ENCODE measurements at places on chromosomes 6 and 20.
A peak's percentile ranks its signal among the peaks of the same experiment; 100 is the strongest.

DNA sequence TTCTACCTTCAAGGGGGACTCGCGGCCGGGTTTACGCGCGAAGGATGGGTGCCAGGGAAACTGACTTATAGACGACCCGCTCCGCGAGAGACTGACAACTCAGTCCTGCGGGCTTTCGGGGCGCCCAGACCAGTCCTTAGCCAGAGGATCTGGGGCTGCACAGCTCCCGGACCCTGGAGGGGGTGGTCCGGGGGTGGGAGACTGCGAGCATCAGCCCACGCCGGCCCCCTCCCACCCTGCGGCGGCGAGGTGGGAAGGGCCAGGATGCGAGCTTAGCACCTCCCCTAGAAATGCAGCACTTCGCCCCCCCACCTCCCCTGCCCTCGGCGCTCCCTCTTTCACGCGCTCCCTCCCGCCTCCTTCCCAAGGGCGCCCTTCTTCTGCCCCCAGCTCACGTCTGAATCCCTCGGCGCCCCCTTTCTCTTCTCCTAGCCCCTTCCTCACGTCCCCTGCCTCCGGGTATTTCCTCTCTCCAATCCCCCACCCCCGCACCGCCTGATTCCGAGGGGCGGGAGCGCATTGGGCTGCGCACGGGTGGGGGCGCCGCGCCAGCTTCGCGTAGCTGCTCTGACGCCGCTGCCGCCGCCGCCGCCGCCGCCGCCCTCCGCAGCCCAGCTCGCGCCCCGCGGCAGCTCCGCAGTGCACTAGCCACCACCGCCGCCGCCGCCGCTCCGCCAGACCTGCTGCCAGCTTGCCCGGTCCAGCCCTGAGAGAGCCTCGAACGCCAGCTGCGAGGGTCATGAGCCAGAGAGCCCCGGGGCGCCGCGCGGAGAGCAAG is at the start of gene SLC32A1:
Gene SLC32A1, plus strand, starts transcription at position 639 of the 778 bp plus-strand sequence. CDS start 239 bp downstream, outside the sequence.
- DNase-seq: no peak

GRCh38 chr6:91480402-91480801 is 893.5 kb upstream of the MAP3K7 start:
- no peak for DNase-seq

DNA sequence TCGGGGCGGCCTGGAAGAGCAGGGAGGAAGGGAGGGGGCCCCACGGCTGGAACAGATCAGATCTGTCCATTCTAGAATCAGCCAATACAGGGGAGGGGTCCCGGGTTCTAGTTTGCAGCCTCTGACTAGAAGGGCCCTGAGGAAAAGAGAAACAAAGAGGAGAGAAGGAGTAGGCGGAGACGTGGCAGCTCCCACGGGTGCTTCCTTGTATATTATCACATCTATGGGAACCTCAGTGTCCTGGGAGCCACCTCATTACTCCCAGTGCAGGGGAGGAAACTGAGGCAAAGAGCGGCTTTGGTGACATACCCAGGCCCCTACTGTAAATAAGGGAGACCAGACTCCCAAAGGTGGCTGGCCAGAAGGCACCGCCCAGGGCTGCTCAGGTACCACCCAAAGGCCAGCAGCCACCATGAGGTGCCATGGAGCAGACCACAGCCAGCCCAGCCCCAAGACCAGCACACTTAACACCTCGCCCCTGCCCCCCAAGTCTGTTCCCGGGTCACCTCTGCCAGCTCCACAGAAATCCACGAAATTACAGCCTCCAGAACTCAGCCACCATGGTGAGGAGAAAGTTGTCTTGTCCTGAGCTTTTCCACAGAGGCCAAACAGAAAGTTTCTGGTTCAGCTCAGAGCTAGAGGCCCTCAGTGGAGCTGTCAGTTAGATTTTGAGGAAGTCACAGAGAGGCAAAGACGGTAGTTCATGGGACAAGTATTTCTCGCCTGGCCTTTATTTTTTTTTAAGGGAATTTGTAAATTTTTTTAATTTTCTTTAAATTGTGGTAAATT is 2.1 kb downstream of the ZC3H12D start:
- peak; percentile 53 for DNase-seq

GRCh38 chr6:119575721-119576120 is 226.2 kb upstream of the MAN1A1 start:
- DNase-seq: no peak

GRCh38 chr20:32675223-32675975 is 1.7 kb upstream of the C20orf203 start:
- DNase-seq: no peak

DNA sequence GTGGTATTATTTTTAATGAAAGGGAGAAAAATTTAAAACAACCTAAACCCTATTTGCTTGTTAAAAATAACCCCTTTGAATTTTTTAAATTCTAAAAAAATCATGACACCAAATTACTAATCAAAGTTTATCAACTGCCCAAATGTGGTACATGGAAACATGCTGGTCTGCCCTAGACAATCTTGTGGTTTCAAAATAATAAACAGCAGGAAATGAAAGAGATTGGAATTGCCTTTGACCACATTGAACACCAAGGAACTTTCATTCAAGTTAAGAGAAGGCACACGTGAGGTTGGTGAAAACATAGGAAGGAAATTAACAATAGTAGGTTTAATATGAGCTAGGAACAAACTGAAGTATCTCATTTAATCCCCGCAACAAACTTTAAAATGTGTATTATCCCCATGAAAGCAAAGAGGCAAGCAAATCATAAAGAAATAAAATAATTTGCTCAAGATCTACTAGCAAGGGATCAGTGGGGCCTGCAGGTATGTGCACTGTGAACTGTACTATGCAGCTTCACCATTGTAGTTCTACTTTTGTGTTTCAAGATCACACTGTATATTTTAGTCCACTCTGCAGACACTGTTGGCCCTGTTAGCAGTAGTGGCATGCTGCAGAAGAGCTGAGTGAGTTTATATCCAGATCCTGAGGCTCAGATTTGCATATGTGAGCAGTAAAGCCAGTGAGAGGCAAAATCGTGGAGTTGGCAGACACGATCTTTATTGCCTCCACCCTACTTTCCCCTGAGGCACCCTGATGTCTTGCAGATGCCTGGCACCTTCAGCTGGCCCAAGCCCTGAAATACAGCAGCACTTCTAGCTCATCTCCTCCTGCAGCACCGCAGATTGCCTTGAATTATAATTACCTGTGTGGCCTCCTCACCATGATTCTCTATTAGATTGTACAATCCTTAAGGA is 157.8 kb upstream of the TENT5A start:
- DNase-seq: no peak

DNA sequence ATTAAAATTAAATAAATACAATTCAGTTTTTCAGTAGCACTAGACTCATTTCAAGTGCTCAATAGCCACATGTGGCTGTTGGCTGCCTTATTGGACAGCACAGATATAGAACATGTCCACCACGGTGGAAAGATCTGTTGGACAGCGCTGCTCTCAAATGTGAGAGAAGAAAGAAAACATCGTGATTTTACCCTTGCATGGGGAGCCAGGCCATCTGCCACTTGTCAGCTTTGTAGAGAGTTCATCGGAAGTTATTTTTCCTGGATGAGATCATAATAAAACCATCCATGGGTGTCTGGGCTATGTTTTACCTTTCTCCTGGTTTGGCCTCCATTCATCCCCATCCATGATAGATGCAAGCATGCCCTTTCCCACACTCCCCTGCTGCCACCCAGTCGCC is 5.8 kb upstream of the KIF3B start:
- no peak for DNase-seq

DNA sequence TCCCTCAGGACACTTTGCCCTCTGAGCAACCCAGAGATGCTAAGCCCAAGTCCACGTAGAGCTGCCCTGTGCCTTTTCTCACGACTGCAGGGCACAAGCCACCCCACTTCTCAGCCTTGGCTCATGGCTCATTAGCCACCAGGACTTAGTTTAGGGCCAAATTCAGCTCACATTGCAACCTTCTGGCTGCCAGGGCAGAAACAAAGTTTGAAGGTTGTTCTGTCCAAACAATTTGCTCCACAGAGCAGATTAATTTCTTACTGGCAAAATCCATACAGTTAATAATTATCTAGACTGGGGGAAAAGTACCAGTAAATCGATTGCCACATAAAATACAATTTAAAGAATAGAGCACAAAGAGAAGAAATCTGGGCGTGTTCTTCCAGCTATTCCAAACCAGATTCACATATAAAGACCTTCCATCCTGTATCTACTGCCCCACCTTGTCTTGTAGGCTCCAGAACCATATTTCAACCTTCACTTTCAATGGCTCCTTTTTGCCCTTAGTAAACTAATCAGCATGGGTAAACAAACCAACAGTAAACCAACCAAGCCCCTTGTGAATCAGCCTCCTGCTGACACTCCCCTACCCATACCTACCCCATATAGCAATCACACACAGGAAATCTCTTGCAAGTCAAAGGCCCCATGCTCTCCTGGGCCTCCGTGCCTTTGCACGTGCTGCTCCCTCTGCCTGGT is 101.9 kb downstream of the QRSL1 start:
- DNase-seq: no peak

GRCh38 chr20:45017281-45017680 is 51.0 kb downstream of the STK4 start:
- DNase-seq: no peak

DNA sequence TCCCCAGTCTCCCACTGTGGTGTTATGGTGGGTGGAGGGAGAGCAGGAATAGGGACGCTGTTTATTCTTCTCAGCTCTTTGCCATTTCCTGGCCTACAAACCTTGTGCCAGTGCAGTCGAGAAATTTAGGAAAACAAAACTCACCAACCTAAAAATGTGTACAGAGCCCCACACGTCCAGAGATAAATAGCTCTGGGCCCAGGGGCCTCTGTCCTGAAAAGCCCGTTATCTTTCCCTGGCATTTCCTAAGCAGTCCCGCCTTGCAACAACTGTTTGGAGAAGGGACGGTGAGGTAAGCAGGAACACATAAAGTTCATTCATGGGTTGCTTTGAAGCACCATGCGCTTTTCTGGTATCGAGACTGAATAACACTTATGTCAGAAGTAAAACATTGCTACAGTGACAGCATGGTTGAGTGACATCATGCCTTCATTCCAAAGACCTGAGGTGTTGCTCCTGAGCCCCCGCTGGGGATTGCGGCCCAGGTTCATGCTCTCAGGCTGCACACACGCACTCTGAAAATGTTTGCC is 80.1 kb upstream of the NXT1 start:
- no peak for DNase-seq

DNA sequence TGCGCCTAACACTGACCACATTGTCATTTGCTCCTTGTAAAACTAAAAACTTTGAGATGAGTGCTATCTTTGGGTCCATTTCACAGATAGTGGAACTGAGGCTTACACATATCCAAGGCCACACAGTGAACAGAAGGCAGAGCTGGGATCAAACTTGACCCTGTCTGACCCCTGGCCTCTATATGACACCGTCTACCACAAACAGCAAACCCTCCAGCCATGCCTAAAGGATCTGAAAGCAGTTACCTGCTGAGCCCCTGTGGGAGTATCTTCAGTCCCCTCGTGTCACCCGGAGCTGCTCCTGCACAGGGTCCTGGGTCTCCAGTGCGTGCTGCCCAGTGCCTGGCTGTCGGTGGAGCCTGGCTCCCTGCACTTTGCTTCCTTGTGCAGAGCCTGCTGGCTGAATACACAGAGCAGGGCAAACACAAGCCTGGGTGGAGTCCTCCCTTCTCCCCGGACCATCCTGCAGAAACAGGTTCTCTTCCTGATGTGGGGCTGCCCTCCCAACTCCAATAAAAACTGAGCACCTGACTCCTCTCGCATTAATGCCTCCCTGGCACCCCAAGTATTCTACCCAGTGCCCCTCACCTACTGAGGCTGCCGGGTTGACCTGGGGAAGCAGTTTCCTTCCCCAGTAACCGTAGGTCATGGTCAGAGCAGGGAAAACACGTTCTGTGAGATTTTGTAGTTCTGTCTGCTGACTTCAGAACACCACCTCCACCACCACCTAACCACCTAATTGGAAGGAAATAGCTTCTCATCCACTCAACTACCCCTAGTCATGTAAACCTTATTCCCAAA is at the start of gene BCAS1:
Gene BCAS1, minus strand, starts transcription at position 408 of the 801 bp plus-strand sequence. CDS start 11,876 bp downstream, outside the sequence.
- no peak for DNase-seq

- no peak for DNase-seq
These were observed 493.5 kb upstream of the IMPG1 start for GRCh38 chr6:76565932-76566331.

DNA sequence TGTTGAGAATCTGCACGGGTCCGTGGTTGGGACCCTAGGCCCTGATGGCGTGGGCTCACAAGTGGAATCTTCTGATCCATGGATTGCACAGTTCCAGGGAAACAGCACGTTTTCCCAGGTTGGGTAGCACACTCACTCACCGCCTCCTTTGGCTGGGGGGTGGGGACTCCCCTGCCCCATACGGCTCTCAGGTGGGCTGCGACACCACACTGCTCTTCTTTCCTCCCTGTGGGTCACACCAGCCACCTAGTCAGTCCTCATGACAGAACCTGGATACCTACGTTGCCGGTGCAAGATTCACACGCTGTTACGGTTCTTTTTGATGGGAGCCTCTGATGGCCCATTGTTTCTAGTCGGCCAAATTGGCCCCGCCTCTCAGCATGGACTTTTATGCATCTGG is 312.0 kb downstream of the MMUT start:
- DNase-seq: no peak

- DNase-seq: no peak
These were observed 35.6 kb upstream of the NR2E1 start for GRCh38 chr6:108130262-108130661.

- DNase-seq: peak; percentile 41
These were observed 80.2 kb downstream of the GMPR start for GRCh38 chr6:16318538-16318937.

DNA sequence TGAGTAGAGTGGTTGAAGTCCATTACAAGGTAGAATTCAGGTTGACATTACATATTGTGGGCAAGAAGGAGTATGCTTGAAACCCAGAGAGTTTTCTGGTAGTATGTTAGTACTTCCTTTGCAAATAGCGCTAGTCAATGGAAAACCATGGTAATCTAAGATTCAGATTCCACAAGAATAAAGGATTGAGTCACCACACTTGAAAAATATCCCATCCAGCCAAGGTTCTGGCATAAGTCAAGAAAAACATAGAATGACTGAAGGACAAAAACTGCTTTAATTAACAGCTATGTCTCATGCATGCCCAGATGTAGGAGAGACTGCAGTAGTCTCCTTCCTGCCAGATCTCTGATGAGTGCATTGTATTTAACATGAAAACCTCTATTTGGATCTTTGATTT is 469.8 kb downstream of the BMP2 start:
- DNase-seq: no peak

GRCh38 chr6:75213112-75213511 is 7.3 kb upstream of the COL12A1 start:
- no peak for DNase-seq

DNA sequence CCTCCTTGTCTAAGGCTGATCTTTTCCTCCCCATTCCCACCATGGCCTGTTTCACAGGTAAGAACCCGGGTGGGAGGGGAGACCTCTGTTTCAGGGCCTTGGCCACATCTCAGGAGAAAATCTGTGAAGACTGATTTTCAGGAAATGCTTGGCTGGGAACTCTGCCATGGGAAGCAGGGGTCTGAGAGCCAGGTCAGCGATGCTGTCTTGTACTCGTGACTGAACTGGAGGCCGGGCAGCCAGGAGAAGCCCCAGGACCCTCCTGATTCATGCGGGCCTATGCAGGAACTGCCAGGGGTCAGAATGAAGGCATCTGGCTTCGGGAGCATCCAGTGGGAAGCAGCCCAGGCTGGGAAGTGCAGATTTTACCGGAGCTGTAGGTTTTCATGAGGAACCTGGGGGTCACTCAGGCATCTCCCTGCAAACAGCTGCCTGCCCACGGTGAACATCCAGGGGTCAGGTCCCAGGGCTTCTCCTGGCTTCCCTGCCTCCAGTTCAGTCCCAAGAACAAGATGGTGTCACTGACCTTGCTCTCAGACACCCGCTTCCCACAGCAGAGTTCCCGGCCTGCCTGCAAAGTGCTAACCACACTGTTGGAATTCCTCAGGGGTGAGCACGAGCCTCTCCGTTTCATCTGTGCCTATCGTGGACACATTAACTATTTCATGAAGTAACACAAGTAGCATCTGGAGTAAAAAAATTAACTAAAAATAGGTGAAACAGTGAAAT is 90.2 kb upstream of the SULF2 start:
- no peak for DNase-seq

All from activated CD4-positive, alpha-beta T cell treated with anti-CD3 and anti-CD28 coated beads, Interleukin-2, Interleukin-6, amounts not matched to agents 100 ng/mL and 50 ng/mL, durations not matched to agents 16 hours and 8 hours (primary cell).